ENCODE measurements at places on chromosomes 12 and 14.

GRCh38 chr12:62191491-62192179 is 68.6 kb upstream of the USP15 start:
- no peak for DNase-seq

DNA sequence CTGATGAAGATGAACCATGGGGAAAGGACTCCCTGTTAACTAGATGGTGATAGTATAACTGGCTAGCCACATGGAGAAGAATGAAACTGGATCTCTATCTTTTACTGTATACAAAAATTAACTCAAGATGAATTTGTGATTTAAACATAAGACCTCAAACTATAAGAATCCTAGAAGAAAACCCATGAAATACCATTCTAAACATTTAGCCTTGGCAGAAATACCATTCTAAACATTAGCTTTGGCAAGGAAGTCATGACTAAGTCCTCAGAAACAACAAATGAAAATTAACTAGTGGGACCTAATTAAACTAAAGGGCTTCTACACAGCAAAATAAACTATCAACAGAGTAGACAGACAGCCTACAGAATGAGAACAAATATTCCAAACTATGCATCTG is 28.4 kb upstream of the NOVA1 start:
- no peak for DNase-seq

DNA sequence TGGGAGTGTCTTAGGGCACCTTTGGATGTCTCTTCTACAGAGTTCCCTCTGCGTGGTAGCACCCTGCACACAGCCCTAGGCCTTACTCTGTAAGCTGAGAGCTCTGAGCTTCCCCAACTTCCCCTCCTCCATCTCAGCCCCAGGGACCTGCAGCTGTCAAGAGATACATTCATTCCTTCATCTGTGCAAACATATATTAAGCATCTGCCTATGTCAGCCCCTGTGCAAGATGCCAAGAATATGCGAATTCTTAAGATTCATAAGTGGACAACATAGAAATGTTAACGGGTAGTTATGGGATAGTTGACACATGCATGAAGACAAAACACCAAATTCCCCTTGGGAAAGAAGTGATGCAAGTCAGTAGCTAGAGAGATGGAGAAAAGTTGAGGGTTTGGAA is 190.8 kb downstream of the SLC41A2 start:
- no peak for DNase-seq

GRCh38 chr12:78004249-78005093 is 173.8 kb downstream of the NAV3 start:
- DNase-seq: no peak

GRCh38 chr12:32303174-32303549 is 96.2 kb upstream of the FGD4 start:
- no peak for DNase-seq

DNA sequence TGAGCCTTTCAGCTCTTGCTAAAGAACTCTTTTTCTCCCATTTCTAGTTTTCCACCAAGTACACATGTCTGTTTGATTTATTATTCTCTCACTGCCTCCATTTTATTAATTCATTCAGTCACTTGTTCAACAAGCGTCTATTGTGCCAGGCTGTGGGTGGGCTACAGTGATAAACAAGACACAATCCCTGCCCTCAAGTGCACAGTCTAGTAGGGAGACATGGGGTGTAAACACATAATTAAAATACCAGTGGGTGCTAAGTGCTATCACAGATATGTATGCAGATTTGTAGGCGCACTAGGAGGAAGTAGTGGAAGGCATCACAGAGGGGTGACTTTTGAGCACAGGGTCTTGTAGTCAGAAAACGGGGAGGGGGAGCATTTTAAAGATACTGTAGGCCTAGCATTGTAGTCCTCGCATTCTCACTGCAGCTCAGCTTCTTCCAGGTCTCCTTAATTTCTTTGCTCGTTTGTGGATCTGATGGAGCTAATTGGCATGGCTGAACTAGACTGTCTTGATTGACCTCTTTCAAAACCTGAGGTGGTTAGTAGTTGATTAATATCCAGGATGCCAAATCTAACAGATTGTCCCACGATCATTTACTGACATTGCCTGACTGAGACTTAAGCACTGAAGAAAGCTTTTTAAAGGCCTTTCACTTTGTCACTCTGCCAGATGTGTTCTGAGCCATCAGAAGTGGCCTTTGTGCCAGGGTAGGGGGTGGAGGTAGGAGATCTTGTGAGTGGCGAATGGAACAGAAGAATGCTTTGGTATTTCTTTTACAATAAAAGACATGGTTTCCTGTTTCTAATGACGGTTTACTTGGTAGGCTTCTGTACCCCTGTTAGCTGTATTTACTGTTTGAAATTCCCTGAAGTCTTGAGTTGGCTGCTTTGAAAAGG is 116.9 kb downstream of the DIP2B start:
- no peak for DNase-seq

DNA sequence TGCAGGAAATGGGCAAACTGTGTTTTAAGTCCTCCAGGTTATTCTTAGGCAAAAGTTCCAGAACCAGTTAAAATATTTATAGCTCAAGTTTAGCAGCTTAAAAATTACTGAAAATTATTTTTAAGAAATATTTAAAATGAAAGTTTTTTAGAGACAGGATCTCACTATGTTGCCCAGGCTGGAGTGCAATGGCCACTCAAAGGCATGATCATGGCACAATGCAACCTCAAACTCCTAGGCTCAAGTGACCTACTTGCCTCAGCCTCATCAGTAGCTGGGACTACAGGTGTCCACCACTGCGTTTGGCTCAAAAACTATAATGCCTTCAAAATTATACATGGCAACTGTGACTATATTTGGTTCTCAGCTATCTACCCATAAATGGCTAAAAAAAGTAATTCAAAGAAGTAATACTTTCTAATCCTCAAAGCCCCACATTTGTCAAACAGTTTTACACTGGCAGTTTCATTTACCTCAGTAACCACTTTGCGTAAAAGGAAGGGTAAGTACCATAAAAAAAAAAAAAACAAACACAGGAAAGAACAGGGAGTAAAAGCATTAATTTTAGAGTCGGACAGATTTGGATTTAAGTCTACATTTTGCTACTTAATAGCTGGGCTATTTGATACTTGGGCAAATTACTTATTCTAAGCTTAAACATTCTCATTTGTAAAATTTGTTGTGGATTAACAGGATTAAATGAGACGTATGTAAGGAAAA is 9.2 kb downstream of the KLHL28 start:
- DNase-seq: no peak

DNA sequence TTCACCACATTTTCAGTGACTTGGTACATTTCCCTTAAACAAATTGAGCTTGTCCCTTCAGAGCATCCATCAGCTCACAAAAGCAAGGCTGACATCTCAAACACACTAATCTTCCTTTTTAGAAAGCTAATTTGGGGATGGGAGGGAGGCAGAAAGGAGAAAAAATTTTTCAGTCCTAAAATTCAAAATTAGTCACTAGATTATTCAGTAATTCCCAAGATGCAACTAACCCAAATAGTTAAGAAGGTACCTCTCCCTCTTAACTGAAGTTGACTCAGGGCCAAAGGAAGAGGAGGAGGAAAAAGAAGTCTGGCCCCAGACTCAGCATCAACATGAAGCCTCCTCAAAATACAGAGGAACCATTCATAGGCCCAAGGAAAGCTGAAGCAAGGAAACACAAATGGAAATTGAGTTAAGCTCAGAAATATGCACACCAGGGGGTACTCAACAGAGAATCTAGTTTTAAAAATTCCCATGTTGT is 21.7 kb downstream of the CBX5 start:
- DNase-seq: no peak

GRCh38 chr12:121515615-121516014 is 65.2 kb downstream of the KDM2B start:
- no peak for DNase-seq

GRCh38 chr12:102513272-102513671 is 32.9 kb upstream of the IGF1 start:
- DNase-seq: no peak

DNA sequence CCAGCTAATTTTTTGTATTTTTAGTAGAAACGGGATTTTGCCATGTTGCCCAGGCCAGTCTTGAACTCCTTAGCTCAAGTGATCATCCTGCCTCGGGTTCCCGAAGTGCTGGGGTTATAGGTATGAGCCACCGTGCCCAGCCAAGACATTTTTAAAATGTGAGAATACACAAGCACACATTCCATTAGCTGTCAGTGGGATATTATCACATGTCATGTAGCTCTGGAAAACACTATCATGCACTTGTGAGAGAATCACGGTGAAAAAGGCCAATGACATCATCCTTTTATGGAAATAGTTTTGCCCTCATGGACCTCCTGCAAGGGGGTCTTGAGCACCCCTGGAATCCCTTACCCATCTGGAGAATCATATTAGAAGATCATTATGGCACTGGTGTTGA is 28.3 kb downstream of the ERC1 start:
- no peak for DNase-seq

GRCh38 chr12:44053549-44054127 is 217.8 kb downstream of the TMEM117 start:
- no peak for DNase-seq

GRCh38 chr14:42884100-42884499 is 1277.4 kb downstream of the LRFN5 start:
- DNase-seq: no peak

- no peak for DNase-seq
Observed at GRCh38 chr12:32906399-32907165, 10.0 kb upstream of the PKP2 start.

- DNase-seq: no peak
Observed at GRCh38 chr12:32891526-32891925, 5.1 kb downstream of the PKP2 start.

DNA sequence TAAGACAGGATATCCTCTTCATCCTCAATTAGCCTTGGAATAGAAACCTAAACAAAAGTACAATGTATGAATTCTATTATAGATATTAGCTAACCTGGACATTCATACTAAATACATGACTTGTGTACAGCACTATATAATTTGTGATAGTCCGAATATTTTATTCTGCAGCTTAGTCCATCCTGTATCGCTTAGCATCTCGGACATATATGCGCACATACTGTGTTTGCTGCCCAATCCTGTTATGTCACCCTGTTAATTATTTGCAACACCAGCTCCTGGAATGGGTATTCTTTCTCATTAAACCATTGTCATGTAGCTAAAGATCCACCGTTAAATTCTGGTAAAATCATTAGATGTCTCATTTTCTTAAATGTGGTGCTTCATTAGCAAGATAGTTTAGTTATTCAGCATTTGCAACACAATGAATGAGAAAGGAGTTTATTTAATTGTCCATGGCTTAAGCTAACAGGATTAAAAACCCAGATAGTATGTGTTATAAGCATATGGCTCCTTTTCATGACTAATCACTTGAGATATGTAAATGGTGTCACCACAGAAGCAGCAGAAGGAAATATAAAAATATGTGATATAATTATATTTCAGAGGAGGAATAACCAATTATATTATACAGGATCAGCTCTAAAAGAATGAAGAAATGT is 156.0 kb upstream of the ARHGAP5 start:
- DNase-seq: no peak

Data from NCI-H2081 (cell line).